ENCODE measurements at places on chromosomes 6 and 20. TPM values are rescaled to one million over a fixed set of nuclear protein-coding genes. Genes with fewer than 3 reads are reported as not detected.

The LZTS3 gene
- 11.3 TPM for total RNA-seq

DNA sequence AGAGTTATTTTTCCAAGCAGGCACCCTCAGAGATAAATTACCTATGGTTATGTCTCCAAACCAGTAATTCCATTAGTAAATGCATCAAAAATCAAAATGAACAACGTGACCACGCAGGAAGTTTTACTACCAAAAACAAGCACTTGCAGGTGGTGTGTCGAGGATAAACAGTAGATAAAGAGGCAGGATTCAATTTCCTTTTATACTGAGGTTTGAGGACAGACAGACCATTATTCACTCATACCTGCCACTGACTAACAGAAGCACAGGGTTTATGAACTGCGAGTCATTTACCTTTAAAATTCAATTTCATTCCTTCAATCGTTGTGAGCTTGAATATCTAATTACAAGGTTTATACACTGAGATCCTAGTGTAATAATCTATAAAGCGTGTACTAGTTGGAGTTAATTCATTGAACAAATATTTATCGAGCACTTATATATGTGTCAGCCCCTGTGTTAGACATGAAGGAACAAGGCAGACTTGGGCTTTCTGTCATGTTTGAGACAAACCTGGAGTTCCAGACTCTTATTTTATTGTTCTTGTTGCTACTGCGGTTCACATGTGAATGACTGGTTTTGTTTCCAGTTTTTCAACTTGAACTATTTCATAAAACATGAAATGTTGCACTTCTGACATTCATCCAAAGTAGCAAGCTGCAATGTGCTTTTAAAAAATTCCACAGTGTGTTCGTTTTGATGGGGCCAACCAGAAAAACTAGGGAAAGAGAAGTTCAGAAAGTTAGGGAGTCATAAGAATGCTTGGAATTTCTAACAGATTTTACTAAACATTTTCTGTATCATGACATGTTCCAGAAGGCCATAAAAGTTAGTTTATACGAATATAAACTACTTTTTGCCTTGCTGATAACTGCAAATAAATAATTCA, 205.6 kb downstream of the UST start:
- DNase-seq, result no peak
- H3K36me3 ChIP-seq, result no peaks in the 10 kb centered on the region
- no peak overlapping the region for H3K4me3 ChIP-seq
- no peaks in the 10 kb centered on the region for H3K27me3 ChIP-seq
- H3K4me1 ChIP-seq, result no peaks in the 10 kb centered on the region
- H3K27ac ChIP-seq, result no peak overlapping the region

DNA sequence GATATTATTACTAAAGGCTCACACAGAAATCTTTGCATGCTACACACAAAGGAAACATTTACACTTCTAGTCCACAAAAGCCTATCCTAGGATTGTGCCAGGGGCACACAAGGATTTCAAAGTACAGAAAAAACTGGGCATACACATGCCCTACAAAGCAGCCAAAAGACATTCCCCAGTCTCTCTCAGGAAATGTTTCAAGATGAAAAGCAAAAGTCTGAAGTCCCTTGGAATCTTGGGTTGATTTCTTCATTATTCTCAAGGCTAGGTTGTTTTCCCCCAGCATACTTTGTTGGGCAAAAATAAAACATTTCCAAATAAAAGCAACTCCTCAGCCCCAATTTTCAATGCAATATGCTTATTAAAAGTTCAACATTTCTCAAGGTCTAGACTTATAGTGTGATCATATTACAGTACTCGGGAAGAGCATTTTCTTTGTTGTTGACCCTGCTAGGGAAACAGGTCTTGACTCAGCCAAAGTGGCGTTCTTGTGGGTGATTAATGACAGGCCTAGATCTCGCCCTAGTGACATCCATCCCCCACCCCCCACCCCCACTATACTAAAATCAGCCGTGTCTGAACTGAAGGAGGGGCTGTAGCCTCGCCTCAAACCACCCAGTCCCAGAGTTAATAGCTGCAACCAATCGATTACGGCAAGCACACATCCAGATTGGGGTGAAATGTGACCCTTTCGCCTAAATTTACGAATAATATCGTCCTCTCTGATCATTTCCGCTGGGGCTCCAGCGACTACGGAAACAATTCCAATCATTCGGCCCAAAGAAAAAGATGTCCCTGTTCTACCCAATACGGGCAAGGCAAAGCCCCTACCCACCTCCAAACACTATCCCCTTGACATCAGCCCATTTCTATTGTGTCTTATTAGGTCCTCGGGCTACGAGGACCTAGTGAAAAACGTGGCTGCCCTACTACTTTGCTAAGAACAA, 1.4 kb downstream of the AKIRIN2 start:
- no peak for DNase-seq
- H3K27ac ChIP-seq, result peak overlapping the region; percentile 97
- H3K36me3 ChIP-seq, result no peaks in the 10 kb centered on the region
- no peaks in the 10 kb centered on the region for H3K4me1 ChIP-seq

GRCh38 chr20:22403632-22404361, 180.6 kb downstream of the FOXA2 start:
- no peaks in the 10 kb centered on the region for H3K36me3 ChIP-seq
- no peaks in the 10 kb centered on the region for H3K27me3 ChIP-seq
- no peak for DNase-seq
- H3K27ac ChIP-seq, result peak overlapping the region; percentile 36
- H3K4me3 ChIP-seq, result peak overlapping the region; percentile 21

GRCh38 chr6:128139519-128139918, 238.7 kb upstream of the THEMIS start:
- no peak for DNase-seq
- no peak overlapping the region for H3K4me3 ChIP-seq
- H3K4me1 ChIP-seq, result no peaks in the 10 kb centered on the region
- no peaks in the 10 kb centered on the region for H3K27me3 ChIP-seq
- no peaks in the 10 kb centered on the region for H3K36me3 ChIP-seq
- no peak overlapping the region for H3K27ac ChIP-seq

GRCh38 chr6:166970091-166970490, 13.7 kb upstream of the RNASET2 start:
- no peak overlapping the region for H3K27ac ChIP-seq
- DNase-seq, result no peak
- H3K36me3 ChIP-seq, result no peaks in the 10 kb centered on the region
